ENCODE measurements at places on chromosomes 6 and 20. TPM values are rescaled to one million over a fixed set of nuclear protein-coding genes. Genes with fewer than 3 reads are reported as not detected.

The PLG gene
- 0.60 TPM for total RNA-seq

The TAB2 gene
- 154 TPM for total RNA-seq

The POU5F1 gene
- total RNA-seq: not detected

The AVP gene
- total RNA-seq: not detected

The APCDD1L gene
- total RNA-seq: not detected

The LTA gene
- total RNA-seq: 1,021 TPM

The PRDM1 gene
- total RNA-seq: 78.8 TPM

The RSPO4 gene
- not detected for total RNA-seq

The NOTCH4 gene
- 0.73 TPM for total RNA-seq

The SIRPD gene
- not detected for total RNA-seq

The COL21A1 gene
- not detected for total RNA-seq

The HS3ST5 gene
- total RNA-seq: not detected

The EPPIN gene
- not detected for total RNA-seq

All from activated T-helper 1 cell treated with anti-CD3 and anti-CD28 coated beads, Interleukin-12 subunit alpha, Interleukin-12 subunit beta, Interleukin-2, Interleukin-4 antibody, amounts not matched to agents 30 ng/mL and 10 ng/mL and 1 ng/mL, durations not matched to agents 14 hours and 24 hours and 36 hours (primary cell).